ENCODE measurements at places on chromosomes 16 and 17.
A peak's percentile ranks its signal among the peaks of the same experiment; 100 is the strongest.

DNA sequence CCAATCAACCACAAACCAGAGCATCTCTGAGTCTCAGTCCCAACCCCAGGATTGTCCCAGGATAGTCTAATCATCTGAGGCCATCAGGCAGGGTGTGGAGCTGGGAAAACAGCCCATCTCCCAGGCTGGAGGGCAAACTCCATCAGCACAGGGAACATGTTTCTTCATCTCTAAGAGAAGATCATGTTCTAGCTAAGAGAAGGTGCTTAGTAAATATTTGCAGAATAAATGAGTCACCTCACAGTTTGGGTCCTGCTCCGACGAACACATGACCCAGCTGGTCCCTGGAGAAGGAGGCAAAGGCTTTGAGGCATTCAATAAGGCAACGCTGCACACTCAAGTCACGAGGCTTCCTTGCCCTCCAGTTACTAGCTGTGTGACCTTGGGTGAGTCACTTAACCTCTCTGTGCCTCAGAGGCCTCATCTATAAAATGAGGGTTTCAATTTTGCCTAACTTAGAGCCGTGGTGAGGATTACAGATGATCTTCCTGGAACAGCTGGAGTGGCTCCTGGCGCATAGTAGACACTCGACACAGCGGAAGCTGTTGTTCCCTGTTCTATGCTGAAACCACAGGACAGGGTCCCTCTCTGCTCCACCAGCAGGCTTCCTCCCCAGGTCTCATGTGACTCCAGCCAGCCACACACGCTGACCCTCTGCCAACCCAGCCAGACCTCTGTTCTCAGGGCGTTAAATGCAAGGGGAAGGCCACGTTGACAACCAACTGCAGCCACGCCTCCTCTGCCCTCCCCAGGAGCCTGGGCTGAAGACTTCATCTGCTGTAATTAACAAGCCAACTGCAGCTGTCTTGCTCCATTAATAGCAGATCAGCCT lies 10.3 kb upstream of the RPL38 start:
- no peak for DNase-seq

DNA sequence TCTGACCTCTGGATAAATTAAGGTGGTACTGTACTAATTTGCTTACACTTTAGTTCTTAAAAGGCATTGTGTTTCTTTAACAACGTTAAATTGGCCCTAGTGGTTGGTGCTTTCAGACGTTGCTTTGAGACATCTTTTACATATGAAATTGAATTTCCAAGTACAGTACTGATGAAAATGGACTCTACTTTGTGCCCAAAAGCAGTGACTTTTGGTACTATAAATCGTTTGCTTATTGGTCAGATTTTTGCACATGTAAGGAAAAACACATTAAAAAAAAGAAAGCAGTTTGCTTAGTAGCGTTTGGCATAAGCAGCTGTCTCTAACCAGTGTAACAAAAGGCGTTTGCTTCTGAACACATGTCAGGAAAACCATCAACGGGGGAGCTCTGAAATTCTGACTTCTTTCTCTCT lies 139.6 kb downstream of the CDK5R1 start:
- no peak for DNase-seq

DNA sequence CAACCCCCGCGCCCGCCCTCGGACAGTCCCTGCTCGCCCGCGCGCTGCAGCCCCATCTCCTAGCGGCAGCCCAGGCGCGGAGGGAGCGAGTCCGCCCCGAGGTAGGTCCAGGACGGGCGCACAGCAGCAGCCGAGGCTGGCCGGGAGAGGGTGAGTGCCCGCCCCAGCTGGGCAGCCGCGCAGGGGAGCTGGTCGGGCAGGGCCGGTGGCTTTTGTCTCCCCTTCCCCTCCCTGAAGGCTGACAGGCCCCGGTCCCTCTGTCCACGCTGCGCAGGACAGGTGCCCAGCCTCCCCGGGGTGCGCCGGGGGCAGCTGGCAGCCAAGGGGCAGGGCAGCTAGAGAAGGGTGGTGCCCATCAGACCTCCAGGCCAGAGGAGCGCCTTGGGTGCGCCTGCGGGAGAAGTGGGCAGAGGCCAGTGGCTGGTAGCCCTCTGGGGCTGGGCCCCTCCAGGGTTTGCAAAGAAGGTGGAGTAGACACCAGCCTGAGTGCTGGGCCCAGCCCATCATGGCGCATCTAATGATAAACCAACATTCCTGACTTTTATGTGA lies 278 bp downstream of the ITGB4 start:
- DNase-seq: no peak

GRCh38 chr17:42378359-42378958 lies 9.8 kb downstream of the STAT3 start:
- DNase-seq: no peak

GRCh38 chr16:77332792-77333191 lies 102.0 kb downstream of the ADAMTS18 start:
- no peak for DNase-seq

DNA sequence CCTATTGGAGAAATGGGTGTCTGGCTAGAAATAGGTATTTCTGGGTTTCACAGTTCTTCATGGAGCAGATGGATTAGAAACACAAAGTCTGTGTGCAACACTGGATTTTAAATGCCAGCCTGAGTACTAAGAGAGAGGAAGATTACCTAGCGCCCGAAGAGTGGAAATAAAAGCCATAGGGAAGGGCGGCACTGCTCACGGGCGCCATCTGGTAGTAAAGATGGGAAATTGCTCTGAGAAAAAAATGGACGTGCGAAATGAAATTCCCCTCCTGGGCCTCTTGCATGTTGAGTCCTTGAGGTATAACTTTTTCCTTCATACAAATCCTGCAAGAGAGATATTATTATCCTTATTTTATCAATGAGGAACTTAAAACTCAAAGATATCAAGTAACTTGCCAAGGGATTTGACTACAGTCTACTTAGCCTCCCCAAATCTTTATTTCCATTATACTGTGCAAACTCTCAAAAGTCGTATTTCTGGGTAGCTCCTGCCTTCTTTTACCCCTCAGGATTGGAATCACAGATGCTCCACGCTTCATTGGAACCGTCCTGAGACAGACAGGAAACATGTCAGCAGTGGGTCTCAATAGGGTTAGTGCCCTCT lies 72.8 kb downstream of the MMD start:
- DNase-seq: peak; percentile 14

GRCh38 chr17:67212231-67212630 lies 32.8 kb downstream of the HELZ start:
- no peak for DNase-seq

GRCh38 chr17:58170622-58171021 lies 3.8 kb downstream of the OR4D2 start:
- DNase-seq: no peak

DNA sequence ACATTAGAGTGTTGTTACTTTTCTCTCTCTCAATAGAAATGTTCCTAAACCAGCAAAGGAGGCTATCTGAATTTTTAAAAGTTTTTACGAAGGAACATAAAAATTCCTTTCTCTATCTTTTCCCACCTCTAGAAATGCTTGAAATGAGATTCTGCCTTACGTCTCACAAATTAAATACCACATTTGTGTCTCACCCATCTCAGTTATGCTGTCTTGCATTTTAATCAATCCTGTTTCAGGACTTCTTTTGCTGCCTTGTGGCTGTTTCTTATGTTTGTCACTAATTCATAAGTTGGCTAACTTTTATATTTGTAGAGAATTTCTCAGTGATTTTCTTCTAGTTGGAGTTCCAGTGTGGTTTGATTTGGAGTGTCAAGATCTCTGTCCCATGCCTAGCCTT lies 3.5 kb downstream of the OMG start:
- DNase-seq: no peak

DNA sequence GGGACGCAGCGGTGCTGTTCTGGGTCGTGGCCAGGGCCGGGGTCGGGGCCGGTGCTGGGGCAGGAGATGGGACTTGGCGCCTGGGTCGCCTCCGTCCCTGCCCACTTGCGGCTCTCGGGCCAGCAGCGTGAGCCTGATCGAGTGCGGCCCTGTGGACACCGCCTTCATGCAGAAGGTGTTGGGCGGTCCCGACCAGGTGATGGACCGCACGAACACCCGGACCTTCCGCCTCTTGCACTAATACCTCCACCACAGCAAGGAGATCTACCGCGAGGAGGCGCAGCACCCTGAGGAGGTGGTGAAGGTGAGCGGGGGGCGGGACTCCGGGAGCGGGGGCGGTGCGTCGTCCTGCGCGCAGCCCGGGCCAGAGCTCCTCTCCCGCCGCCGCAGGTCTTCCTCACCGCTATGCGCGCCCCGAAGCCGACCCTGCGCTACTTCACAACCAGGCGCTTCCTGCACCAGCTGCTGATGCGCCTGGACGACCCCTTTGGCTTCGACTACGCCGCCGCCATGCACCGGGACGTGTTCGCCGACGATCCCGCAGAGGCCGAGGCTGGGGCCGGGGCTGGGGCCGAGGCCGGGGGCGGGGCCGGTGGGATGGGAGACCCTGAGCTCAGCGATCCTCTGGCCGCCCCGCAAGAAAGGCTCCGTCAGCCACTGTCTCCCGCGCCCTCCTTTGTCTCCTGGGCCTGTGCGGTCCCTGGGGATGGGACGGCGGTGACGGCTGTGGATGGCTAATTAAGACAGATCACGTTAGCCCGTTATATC lies 4.5 kb upstream of the HSD17B1 start:
- peak; percentile 66 for DNase-seq

Data from T-helper 17 cell (primary cell).